ENCODE measurements at places on chromosomes 3 and 15.

DNA sequence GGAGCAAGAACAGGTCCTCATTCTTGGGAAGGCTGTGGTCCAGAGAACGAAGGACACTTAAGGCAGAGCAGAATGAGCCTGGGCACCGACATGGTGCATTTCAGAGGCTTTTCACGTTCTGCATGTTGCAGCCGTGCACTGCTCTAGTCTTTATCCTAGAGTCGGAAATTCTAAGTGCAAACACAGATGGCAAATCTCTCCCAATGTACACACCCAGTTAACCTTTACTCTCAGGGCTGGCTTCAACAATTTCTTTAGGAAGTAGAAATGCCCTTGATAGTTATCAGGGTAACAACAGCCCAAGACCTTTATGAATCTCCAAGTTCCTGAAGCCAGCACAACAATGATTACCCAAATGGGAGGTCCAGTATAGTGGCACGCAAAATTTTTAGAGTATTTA is 39.1 kb upstream of the LRTM1 start:
- no peak for DNase-seq

GRCh38 chr3:149933008-149933407 is 37.7 kb downstream of the PFN2 start:
- no peak for DNase-seq

DNA sequence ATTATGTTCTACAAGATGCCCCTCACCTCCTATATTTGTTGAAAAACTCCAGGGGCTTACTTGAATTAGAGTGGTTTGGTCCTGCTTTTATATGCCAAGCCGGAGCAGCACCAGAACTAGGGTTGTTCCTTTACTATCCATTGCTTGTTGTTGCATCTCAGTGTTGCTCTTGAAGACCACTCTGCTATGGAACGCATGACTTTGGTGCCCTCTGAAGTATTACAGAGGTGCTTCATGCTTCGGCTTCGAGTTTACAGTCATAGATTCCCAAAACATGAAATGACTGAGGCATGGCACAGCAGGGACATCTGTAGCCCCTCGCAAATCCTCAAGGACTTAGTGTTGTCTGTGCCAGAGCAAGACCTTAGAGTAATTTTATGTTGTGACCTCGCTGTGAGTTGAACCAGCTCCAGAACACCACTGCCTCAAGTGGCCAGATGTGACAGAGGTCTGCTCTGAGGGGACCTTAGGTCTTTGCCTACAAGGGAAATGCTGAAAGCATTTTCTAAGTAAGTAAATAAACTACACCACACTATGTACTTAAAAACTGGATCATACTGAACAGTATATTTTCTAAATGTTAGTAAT is 67.2 kb upstream of the SIAH2 start:
- no peak for DNase-seq

DNA sequence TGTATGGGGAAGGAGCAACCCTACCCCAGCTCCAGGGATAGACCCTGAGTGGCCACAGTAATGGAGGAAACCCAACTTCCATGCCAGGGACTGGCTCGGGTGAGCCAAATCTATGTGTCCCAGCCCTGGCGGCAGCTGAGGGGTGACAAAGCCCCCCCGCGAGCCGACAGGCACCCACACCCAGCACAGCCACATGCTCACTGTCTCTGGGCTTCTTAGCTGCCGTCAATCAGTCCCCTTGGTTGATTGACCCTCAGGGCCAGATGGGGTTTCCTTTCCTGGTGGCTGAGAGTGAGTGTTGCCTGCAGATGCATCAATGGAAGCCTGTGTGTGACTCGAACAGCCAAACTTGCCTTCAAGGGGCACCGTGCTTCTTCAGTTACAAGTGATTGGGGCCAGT is 2.1 kb upstream of the OCA2 start:
- DNase-seq: no peak

DNA sequence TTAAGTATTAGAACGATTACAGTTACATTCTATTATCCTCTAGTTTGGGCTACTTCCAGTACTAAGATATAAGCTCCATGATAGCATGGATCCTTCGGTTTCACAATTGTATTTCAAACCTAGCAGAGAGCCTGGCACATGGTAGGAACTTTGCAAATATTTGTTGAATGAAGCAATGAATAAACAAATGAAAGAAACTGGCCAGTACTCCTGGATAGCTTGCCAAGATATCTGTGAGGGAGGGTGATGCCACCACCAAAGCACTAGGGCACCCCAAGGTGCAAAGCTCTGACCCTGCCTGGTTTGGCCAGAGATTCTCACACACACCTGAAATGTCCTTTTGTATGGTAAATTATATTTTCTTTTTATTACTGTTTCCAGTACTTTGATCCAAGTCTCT is 44.3 kb upstream of the PLAAT1 start:
- no peak for DNase-seq

DNA sequence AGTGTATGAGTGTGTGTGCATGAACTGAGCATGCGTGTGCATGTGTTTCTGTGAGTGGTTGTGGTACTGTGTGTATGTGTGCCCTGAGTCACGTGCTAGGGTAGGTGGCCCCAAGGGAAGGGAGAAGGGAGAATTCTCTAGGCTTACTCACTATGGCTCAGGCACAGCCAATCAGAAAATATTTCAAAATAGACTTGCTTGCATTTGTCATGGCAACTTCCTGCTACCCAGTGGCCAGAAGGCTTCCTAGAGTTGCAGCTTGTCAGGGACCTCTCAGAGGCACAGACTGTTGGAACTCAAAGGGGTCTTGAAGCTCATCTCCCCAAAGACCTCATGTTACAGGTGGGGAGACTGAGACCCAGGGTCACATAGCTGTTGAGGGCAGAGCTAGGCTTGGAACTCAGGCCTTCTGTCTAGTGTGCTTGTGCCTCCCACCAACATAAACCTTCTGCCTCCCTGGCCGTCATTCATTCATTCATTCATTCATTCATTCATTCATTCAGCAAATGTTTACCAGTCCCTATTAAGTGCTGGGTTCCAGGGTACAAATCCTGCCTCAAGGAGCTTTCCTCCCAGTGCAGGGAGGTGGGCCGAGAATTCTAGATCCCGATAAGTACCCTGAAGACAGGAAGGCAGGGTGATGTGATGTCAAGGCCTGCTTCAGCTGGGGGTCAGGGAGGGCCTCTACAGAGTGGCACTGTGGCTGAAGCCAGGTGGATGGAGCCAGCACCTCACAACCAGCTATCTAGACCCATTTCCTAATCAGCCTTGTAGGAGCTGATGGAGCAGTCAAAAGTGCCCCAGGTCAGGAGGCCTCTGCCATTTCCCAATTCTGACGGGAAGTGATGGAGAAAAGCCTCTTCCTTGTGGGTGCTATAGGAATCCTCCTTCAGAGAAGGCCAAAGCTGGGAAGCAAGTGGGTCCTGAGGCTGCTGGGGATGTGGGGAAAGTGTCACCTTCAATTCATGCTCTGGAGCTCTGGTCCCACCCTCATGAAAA is 10.9 kb upstream of the RFT1 start:
- DNase-seq: no peak

- DNase-seq: no peak
Observed at GRCh38 chr3:177286034-177286433, 88.8 kb upstream of the TBL1XR1 start.

DNA sequence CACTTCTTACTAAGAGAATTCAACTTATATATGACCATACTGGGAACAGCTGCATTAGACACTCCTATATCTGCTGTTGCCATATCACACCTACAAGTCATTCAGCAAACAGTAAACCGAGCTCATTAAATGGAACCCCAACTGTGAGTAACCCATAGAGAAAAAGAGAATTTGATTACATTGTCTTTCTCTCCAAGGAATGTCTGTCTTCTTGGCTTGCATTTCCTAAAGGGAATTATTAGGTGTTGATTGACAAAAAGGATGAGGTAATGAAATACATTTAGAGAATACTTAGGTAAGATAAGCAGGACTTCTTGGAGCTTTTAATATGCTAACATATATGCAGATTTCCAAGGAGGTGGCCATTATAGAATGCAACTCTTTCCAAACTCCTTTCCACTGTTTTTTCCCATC is 76.8 kb downstream of the SLMAP start:
- no peak for DNase-seq

Data from H1 (cell line).